Fibroblast of skin of left biceps (primary cell): ENCODE measurements at places on chromosomes 4 and X.

DNA sequence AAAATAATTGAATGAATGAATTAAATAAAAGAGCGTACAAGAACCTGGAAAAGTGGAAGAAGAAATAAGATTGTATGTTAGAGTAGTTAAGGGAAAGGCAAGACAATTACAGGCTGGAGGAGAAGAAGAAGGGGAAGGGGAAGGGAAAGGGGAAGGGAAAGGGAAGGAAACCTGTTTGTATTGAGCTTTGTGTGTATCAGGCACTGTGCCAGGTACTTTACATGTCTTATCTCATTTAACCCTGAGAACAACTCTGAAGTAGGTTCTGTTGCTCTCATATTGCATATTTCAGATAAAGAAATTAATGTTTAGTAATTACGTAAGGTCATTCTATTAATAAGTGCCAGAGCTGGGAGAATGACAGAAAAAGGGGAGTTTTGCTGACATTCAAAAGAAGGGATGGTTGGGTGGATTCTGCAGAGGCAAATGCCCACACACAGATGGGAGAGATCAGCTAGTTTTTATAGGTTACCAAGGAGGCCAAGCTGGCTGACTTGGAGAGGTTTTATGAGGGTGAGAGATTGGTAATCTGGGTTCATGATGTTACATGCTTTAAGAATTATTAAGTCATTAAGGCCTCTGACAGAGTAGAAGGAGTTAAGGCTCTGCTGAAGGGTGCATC lies 92.3 kb upstream of the LCORL start:
- no peak for DNase-seq

DNA sequence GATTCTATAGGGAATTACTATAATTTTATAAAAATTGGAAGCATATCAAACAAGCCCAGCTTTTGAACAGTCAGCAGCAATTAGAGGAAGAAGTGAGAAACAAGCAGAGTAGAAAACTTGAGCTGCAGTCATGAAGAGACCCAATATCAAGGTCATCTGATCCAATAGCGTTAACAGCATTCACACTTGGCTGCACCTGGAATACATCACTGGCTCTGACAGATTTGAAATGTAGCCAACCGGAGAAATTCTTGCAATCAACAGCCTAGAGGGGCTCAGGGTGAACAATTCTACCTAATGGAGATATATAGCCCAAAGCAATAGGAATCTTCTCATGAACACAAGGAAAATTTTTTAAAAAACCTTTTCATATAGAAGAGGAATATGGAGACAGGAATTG lies 13.6 kb downstream of the DDX53 start:
- no peak for DNase-seq

DNA sequence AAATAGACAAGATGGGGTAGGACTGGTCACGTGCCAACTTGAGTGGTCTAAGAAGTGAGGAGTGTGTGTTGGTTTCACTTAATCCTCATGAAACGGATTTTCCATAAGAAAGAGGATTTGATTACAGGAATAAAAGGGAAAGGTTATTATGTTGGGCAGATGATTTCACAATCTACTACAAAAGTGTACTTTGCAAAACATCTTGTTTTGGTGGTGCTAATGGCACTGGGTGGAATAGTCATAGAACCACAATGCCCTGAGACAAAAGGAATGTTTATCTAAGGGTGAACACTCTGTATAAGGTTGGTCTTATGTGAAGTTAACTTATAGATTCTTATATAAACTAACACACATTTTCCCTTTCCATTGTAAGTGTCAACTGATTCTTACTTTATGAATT lies 45.6 kb downstream of the GLUD2 start:
- DNase-seq: no peak

DNA sequence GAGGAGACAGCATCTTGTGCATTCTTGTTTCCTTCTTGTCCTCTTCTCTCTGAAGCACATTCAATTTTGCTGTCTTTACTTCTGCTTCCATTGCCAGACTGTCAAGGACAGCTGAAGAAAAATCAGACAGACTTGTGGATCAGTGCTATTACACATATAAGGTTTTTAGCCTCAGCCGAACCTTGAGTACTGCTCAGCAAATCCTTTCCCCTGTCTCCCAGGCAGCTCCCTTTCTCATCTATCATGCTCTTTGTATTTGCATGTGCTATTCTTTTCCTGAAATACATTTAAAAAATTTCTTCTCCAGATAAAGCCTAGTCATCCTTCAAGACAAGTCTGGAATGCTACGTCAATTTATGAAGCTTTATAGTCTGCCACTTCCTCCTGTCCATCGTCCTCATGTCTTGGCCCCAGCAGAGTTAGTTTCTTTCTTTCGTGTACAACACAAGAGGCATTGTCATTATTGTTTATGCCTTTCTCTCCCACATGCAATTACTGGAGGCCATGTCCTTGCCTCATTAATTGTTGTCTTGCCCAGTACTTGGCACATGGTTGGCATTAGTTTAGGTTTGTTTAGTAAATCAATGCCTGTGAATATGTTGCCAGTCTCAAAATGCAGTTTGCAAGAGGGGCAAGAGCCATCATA lies 45.1 kb downstream of the ADGRL3 start:
- DNase-seq: no peak

GRCh38 chr4:180811556-180811955 lies 1431.6 kb upstream of the TENM3 start:
- DNase-seq: no peak
